HFF-Myc (cell line): ENCODE measurements at places on chromosomes 12 and 14.

GRCh38 chr14:106506881-106507305, 980.5 kb downstream of the TMEM121 start:
- DNase-seq: no peak

- no peak for DNase-seq
These were observed 16.1 kb downstream of the INF2 start for GRCh38 chr14:104705340-104706047.

DNA sequence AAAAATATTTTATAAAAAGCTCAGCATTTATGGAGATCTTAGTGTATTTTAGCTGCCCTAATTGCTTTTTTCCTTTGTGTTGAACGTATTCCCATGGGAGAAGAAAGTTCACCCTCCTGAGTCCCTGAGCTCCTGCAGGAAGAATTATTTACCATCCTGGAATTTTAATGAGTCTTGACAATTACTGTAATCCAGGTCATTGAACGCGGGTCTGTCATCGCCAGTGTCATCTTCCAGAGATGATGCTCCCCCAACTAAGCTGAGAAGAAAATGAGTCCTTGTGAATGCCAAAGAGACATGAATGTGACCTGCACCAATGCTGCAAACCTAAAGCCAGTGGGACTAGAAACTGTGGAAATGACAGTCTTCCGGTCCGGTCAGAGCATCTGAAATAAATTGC, 129.5 kb downstream of the FBXL14 start:
- DNase-seq: no peak

- no peak for DNase-seq
These were observed 87.2 kb downstream of the PPM1H start for GRCh38 chr12:62847709-62848108.

- no peak for DNase-seq
These were observed 450.9 kb upstream of the RPL10L start for GRCh38 chr14:47102472-47102871.

DNA sequence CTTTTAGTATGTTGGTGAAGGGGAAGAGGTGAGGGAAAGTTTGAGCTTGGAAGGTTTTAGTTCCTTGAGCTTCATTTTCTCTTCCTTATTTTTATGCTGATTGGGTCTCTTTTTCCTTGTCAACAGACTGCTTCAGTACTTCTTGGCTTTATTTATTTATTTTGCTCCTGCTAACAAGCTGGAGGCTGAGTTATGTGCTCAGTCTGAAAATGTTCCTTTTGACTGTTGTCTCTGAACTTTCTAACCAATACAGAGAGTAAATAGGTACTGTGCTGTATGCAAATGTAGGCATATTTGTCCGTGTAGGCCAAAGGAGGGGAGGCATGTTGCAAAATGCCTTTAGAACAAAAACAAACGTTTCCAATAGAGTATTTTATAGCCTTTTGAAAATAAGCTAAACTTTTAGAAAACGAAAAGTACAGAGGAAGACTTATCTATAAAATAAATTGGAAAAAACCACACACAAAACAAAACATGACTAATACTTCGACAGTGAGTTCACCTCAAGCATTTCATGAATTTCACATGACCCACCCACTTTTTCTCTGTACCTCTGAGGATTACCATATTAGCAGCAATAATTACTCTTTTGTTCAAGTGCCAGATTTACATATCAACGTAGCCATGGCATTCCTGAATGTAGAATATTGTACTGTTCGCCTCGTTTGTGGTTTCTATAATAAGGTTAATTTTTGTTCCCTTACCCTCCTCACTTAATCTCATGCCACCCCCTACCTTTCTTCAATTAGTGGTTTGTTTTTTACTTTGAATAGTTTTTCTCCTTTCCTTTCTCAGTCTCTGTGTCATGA, 4.7 kb upstream of the CREBL2 start:
- DNase-seq: no peak

- DNase-seq: no peak
These were observed 20.8 kb downstream of the HSP90AA1 start for GRCh38 chr14:102066041-102066451.

GRCh38 chr12:132360906-132361777, 31.8 kb upstream of the GALNT9 start:
- no peak for DNase-seq
